ENCODE measurements at places on chromosomes 16 and 17.

DNA sequence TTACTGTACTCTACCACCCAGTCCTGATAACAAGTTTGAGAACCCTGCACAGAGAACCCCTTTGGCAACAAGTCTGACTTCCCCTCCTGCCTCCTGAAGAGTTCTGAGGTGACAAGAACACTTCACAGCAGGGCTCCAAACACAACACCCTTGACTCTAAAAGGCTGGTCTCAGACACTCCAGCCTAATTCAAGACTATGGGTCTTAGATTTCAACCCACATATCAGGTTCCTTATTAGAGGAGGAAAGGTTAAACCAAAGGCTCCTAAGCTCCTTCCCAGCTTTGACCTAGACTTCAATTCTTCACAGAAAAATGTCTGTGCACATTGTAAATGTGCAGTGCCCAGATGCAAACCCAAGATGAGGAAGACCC, 23.0 kb downstream of the RANBP10 start:
- no peak for DNase-seq

DNA sequence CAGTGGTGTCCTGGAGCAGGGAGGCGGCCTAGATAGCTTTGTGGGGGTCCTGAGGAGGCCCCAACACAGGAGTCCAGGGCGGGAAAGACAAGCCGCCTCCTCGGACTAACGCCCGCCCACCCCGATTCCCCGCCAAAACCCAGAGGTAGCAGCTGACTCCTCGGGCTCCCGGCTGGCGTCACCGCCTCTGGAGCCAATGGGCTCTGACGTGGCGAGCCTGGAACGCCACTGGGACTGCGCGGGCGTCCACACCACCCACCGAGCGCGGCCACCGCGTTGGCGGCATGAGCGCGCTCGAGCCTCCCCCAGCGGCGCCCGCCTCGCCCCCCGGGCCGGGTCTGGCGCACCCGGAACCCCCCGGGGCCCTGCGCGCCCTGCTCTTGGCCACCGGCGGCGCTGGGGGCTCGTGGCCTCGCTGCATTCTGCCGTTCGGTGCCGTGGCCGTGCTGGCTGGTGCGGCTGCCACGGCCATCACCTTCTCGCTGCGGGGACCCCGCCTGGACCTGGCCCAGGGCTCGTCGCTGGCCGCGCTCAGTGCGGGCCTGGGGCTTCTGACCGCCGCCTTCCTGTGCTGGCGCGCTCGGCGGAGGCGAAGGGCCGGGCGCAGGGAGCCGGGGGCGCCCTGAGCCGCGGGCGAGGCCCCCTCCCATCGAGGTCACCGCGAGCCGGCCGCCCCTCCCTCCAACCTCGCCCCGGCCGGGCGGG, 3.4 kb upstream of the NTN3 start:
- peak; percentile 24 for DNase-seq

GRCh38 chr16:70793851-70794502, 7.0 kb downstream of the VAC14 start:
- no peak for DNase-seq

GRCh38 chr17:8577868-8578267, 52.7 kb downstream of the MYH10 start:
- DNase-seq = no peak

DNA sequence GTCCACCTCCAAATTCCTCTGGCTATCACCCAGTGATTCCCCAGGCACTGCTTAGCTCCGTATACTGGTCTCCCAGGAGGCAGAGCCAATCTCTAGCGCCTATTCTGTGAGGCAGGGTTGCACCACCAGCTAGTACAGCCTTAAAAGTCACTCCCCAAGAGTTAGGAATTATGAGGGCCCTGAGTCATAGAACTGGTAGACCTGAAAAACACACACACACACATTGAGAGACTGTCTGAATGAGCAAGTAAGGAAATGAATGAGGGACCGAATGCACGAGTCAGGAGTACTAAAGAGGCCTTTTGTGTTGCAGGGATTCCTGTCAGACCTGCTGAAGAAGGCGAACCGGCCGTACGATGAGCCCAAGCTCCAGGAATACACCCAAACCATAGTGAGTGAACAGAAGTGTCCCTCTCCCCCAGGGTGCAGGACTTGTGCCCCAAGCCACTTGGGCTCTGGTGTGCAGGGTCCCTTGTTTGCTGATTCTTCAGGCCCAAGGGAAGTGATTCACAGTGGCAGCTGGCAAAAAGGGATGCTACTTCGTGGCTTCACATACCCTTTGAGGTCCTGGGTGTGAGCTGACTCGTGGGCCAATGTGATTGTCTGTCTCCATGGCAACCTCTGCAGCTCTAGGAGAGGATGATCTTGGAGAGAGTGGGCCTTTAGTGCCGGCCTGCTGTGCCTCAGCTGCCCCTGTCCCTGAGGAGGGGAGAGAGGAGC, 24.7 kb downstream of the CALB2 start:
- DNase-seq = peak; percentile 13

- DNase-seq = no peak
These were observed 40.1 kb downstream of the PEMT start for GRCh38 chr17:17551361-17551760.

DNA sequence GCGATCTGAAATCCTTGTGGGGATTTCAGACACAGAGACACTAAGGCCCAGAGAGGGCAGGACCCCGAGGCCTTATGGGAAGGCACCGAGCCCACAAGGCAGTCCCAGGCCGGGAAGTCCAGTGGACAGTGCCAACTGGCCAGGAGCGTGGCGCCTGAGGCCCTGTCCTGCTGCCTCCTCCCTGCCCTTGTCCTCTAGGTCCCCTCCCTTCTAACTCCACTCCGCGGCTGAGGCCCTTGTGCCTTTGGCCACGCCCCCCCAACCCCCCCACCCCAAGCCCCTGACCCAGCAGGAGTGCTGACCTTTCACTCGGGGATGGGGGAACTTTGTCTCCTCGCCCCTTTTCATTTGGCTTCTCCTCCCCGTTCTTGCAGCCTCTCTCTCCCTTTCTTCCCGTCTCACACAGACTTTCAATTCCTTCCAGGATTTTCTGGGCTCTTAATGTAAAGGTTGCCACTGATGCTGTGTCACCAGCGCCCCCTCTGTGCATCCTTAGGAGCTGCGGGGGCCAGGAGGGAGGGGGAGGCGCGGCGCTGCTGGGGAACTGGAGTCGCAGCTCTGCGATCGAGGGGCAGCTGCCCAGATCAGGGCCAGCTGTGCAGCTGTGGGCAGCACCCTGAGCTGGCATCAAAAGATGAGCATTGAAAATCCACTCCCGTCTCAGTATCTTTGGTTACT, 29.1 kb downstream of the CRHR1 start:
- DNase-seq = no peak
